Suprapubic skin (tissue), 4 donors: ENCODE measurements at places on chromosomes 12 and 14.

DNA sequence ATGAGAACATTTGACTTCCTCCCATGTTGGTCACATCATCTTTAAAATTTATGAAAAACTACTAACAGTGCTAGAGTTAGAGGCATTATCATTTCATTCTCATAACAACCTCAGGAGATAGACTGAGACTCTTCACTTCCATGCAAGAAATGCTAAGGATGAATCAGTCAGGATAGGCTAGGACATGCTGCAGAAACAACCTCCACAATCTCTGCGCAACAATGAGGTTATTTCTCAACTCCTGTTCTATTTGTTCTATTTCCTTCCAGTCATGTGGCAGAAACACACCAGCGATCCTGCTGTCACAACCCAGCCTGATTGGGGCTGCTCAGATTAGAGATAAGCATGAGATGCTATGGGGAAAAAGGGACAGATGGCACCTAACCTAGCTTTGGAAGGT is 49.0 kb upstream of the TMEM263 start:
- no peak for DNase-seq

DNA sequence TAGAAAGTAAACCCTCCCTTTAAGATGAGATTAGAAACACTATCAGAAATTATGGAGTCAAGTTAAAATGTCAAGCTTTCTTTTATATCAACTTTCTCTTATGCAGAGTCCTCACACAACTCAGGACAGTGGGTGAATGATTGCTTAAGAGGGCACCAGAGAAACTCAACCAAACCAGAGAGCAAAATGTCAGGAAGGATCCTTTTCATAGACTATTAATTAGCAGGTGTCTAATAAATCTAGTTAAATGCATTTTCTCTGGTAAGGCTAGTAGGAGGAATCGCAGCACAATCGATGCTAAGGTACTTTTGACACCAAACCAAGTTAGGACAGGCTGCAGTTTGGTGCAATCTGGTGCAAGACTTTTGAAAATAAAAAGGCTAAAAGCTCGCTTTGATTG is 614.7 kb upstream of the FOXG1 start:
- DNase-seq, result no peak

GRCh38 chr14:22841311-22841710 is 4.9 kb downstream of the MMP14 start:
- DNase-seq, result no peak

- no peak for DNase-seq
Observed at GRCh38 chr14:35088514-35088913, 33.3 kb downstream of the PPP2R3C start.
